Left forelimb (tissue), 1 donor: ENCODE measurements at places on chromosomes 4 and X.

GRCh38 chr4:14177987-14178386 is 550.5 kb upstream of the BOD1L1 start:
- no peak for DNase-seq

GRCh38 chr4:38745881-38746280 is 36.9 kb downstream of the TLR10 start:
- DNase-seq, result no peak

GRCh38 chrX:54213603-54214002 is 30.5 kb upstream of the FAM120C start:
- no peak for DNase-seq

GRCh38 chrX:24153178-24153795 is 3.8 kb downstream of the ZFX start:
- no peak for DNase-seq

GRCh38 chr4:6349896-6350603 is 80.4 kb downstream of the WFS1 start:
- no peak for DNase-seq

DNA sequence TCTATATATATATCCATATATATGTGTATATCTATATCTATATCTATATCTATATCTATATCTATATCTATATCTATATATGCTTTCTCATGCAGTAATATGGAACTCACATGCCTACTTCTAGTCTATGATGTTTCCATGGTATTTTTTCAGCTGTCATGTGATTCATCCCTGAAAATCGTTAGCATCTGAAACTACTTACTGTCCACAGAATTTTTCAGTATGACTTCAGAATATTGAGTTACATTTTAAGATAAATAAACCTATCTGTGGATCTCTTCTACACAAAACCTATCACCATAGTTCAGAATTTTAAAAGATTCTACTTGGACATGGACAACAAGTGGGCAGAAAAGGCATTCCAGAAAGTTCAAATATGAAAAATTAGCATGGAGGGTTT is 855.1 kb upstream of the INTU start:
- DNase-seq, result no peak

- DNase-seq, result no peak
Measured at GRCh38 chrX:128818690-128819089, 704.6 kb downstream of the SMARCA1 start.

DNA sequence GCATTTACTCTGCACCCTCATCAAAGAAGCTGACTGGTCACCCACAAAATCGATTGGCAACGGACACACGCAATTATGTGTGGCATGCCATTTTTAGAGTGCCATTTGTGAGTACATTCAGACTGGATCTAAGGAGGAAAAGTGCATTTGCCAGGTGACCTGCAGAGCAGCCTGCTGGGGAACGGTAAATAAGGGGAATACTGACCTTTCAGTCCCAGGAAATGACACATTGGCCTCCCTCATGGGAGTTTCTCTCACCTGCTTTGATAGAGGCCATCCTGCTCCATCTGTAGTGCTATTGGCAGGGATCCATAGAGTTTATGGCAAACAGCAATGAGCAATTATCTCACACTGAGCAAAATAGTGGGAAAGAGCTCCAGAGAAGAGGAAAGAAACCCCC is 127.8 kb downstream of the DDX53 start:
- DNase-seq, result no peak

GRCh38 chr4:160182727-160183126 is 1079.8 kb downstream of the RAPGEF2 start:
- no peak for DNase-seq

- DNase-seq, result peak; percentile 73
Measured at GRCh38 chrX:119654112-119654531, 38.8 kb downstream of the SEPTIN6 start.

- DNase-seq, result no peak
Measured at GRCh38 chr4:13966231-13967195, 339.0 kb upstream of the BOD1L1 start.

DNA sequence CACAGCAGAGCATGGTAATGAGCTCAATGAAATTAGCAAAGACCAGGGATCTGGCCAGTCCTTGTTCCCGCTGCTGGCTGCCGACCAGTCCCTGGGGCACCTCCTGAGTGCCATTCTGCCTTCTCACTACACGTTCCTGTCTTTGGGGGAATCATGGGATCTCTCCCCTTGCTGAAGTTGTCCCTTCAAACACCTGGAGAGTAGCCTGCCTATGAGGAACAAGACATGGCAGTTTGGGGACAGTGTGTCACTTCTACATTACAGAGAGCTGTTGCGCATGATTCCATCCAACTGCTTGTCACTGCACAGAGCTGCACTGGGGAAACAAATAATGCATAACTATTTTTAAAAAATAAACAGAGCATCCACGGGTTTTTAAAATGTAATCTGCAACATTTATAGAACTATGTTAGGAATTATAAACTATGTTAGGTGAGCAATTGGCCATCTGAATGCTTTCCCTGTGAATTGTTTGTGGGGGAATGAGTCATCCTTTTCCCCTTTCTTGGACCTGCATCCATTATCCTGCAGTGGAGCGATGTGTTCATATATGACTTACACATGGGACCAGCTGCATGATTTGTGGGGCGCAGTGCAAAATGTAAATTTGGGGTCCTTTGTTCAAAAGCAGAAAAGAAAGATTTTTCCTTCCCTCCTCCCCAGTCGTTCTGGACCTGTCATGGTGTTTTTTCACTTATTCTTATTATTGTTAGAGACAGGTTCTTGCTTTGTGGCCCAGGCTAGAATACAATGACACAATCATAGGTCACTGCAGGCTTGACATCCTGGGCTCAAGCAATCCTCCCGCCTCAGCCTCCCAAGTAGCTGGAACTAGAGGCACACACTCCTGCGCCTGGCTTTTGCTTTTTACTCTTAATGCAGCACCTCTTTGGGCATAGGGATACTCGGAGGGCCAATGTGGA is 115.0 kb upstream of the TBL1X start:
- no peak for DNase-seq

- DNase-seq, result no peak
Measured at GRCh38 chr4:3813151-3814052, 47.2 kb downstream of the ADRA2C start.

- no peak for DNase-seq
Measured at GRCh38 chr4:104235967-104236366, 258.7 kb downstream of the CXXC4 start.

- DNase-seq, result no peak
Measured at GRCh38 chrX:49792376-49792775, 36.7 kb upstream of the PAGE4 start.

DNA sequence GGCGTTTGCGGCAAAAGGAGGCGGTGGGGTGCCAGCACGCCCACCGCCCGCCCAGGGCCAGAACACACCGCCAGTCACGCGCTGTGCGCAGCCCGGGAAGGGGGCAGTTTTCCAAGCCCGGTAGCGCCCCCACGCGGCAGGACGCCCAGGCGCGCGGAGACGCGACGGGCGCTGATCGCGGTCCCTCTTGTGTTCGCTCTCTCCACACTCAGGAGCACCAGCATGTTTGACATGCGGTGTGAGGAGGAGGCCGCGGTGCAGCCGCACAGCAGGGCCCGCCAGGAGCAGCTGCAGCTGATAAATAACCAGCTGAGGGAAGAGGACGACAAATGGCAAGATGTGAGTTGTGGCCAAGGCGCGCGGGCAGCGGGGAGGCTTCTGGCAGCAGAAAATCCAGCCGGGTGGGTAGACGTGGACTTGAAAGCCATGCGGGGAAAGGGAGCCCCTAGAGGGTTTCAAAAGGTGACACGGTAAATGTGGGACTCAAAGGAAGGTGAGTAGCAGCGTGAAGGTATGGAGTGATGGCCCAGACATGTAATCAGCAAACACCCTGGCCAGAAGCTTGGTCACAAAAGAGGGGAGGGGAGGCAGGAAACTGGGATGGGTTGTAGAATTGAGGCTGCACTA is 104.1 kb downstream of the PHOX2B start:
- peak; percentile 85 for DNase-seq

DNA sequence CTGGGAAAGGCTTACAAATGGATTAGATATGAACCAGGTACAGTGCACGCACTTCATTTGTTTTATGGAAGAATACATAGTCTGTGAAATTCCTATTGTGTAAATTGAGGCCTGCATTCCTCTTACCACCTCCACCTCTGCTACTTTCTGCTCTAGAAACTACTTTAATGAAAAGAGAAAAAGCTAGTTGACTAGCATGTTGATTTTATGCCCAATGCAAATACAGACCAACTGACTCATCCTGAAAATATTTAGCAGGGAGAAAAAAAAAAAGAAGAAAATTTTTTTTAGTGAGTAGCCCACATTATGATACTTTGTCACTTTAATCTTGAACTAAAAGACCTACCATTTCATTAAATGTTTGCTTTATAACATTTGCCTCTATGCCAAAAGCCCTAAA is 41.2 kb downstream of the DCLK2 start:
- no peak for DNase-seq

DNA sequence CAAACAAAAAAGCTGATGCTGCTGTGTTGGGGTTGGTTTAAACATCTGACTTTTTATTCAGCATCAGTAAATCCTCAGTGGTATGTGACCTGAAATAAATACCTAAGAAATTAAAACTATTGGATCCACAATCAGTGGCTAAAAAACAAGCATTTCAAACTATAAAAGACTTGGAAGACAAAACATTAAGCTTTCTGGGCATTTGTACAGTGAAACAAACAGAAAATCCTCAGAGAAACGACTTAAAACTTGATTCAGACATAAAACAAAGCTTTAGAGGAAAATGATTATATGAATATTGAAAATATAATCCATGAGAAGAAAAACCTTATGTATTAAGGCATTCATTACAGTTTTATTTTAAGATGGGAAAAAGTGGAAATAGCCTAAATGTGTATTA is 213.3 kb upstream of the INTU start:
- no peak for DNase-seq

- DNase-seq, result no peak
Measured at GRCh38 chr4:179128299-179128698, 1686.1 kb upstream of the AGA start.

DNA sequence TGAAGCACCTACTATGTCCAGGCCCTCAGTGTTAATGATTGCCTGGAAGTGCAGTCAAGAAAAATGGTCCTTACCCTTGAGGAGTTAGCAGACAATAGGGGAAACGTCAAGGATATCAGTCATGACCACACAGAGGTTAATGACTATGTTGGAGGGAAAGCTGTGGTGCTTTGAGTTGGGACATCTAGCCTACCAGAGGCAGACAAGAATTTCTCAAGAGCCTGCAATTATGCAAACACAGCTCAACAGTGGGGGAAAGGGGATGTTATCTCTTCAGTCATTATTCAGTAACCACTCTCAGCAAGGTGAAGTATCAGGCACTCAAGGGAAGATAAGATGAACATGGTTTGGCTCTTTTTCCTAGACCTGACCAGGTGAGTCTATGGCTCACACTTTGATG is 7.0 kb upstream of the FGFBP1 start:
- DNase-seq, result no peak

GRCh38 chr4:74083546-74083945 is 15.4 kb downstream of the CXCL2 start:
- no peak for DNase-seq

GRCh38 chr4:138035781-138036258 is 206.3 kb downstream of the SLC7A11 start:
- no peak for DNase-seq

DNA sequence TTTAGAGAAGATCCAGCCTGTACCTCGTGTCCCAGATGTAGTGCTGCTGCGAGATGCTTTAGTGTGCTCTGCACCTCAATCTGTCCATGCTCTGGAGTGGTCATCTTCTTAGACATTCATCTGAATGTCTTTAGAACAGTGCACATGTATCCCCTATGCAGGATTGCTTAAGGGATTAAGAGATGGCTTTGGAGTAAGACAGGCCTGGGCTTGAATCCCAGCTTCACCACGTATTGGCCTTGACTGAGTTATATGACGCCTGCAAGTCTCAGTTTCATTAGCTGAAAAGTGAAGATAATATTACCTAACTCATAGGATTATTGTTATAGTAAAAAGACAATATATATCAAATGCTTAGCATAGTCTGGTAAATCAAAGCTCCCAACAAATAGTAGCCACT is 98.3 kb downstream of the NFKB1 start:
- DNase-seq, result no peak

DNA sequence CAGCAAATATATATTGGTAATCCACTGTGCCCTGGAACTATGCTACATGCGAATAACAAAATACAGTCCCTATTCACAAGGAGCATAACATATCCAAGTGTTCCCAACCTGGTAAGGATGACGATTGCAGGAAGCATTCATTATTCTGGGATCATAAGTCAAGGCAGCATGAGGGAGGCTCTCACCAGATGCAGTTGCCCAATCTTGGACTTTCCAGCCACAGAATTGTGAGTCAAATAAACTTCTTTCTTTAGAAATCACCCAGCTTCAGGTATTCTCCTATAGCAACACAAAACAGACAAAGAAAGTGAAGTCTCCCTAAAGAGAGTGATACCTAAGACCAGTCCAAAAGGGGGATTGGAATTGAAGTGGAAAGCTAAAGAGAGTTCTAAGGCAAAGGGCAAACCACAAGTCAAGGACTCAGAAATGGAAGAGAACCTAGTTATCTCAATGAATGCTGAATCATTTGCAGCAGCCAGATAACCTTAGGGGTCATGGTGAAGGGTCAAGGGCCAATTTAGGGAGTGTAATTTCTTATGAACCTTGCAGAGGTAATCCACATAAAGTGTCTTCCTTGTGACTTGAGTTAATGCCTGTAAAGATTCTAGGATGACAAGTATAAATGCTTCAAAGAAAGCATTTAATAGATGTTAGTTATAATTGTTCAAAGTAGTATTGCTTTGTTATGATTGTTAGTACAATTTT is 103.1 kb upstream of the PCDH7 start:
- DNase-seq, result no peak

GRCh38 chr4:184792334-184792733 is 33.4 kb downstream of the ACSL1 start:
- no peak for DNase-seq

DNA sequence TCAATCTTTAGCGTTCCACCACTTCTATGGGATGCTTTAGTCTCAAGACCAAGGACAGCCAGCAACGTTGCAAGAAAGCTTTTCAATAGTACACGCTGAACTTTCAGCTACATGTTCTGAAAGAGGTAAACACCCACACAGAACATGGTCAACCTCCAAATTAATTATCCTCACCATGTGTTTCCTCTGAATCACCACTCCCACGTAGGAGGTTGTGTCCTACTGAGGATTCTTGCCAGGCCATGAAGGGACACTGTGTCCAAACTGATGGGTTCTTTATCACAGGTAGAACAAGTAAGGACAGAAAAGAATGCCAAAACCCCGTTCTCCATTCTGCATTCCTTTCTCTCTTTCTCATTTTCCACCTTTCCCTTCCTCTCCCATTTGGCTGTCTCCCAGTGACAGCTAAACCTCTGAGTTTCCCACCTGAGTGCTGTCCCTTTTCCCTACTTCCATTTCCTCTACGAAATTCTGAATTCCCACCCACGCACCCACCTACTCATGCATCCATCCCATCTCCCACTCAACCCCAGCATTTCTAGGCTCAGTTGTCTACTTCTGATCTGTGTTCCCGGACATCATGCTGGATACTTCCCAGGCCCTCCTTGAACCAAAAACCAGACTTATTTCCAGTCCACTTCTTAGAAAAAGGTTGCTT is 29.0 kb upstream of the GPM6B start:
- no peak for DNase-seq

DNA sequence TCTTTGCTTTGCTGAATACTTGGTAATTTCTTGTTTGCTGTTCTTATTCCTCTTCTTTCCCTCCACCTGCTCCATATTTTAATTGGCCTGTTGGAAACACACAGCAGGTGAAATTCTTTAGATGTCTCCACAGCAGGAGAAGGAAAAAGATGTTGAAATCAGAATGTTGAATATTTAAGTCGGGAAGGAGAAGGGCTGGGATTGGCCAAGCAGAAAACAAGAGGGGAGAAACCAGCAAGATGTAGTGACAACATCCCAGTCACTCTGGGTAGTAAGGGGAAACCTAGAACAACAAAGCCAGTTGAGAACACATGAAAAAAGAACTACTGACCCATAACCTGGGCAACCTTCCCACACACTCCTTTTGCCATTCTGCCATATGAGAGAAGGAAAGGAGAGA is 37.3 kb upstream of the STAG2 start:
- no peak for DNase-seq
